ENCODE measurements at places on chromosomes 4 and X.

DNA sequence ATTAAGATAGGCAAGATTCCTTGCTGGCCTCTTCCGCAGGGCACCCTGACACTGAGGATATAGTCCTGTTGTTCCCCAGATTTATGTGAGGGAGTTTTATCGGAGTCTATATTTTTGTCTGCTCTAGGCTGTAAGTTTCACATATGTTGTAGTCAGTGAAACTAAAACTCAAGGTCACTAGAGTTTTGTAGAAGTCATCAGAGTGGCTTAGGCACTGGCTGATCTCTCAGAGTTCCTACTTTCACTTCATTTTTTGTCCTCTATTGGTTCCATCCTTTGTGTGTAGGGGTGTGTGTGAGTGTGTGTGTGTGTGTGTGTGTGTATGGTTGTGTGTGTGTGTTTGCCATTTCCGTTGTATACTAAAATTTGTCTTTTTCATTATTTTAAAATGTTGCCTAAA, 577.5 kb downstream of the IQCM start:
- DNase-seq = no peak

DNA sequence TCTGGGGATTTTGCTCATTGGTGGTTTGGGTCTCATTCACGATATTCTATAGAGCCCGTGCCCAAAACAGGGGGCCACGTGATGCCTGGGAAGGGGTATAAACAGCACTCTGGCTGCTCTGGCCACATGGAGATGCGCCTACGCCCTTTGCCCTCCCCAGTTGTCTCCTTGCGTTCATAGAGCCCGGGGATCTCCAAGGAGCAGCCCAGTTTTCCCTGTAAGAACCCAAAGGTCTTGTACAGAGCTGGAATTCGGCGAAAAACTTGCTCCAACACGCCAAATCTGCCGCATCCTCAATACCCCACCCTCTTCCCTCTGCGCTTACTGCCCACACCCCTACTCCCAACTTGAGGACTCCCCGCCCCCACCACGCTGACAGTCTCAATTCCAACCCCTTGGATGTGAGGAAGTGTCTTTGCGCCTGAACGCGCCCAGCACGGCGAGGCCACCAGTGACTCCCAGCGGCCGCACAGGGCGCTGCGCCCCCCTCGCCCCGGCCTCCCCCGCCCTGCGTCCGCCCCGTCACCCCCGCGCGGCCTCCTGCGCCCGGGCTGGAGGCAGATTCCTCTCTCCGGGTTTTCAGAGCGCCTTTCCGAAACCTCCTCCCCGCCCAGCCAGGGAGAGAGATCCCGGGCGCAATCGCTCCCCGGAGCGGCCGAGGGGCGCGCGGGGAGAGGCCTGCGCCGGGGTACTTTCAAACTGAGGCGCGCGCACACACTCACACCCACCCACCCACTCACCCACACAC, at the start of gene NHS:
Gene NHS (plus strand): TSS at position 582 of the 748 bp plus-strand sequence. CDS start 558 bp downstream, outside the sequence.
- no peak for DNase-seq

GRCh38 chr4:64581422-64581821, 172.2 kb upstream of the TECRL start:
- DNase-seq = no peak

- no peak for DNase-seq
These were observed 53.6 kb upstream of the SHOX start for GRCh38 chrX:576904-577560.

GRCh38 chr4:90174621-90175023, 47.4 kb downstream of the CCSER1 start:
- no peak for DNase-seq

DNA sequence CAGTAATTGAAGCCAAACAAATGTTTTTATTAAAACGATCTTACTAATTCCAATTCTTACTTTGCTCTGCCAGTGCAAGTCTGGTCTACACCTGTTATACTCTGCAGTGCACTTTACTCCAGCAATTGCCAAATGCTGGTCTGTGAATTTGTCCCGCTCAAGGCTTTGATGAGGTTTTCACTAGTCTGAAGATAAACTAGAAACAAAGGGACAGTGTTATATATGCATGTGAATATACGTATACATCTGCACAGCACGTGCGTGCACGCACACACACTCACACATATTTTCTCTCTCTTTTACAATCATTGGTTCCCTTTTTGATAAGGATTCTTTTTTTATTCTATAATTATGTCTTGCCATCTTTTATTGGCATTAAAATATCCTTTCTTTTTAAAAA, 88.5 kb upstream of the LCORL start:
- no peak for DNase-seq

- DNase-seq = no peak
These were observed 278.9 kb downstream of the INPP4B start for GRCh38 chr4:142567199-142567598.

DNA sequence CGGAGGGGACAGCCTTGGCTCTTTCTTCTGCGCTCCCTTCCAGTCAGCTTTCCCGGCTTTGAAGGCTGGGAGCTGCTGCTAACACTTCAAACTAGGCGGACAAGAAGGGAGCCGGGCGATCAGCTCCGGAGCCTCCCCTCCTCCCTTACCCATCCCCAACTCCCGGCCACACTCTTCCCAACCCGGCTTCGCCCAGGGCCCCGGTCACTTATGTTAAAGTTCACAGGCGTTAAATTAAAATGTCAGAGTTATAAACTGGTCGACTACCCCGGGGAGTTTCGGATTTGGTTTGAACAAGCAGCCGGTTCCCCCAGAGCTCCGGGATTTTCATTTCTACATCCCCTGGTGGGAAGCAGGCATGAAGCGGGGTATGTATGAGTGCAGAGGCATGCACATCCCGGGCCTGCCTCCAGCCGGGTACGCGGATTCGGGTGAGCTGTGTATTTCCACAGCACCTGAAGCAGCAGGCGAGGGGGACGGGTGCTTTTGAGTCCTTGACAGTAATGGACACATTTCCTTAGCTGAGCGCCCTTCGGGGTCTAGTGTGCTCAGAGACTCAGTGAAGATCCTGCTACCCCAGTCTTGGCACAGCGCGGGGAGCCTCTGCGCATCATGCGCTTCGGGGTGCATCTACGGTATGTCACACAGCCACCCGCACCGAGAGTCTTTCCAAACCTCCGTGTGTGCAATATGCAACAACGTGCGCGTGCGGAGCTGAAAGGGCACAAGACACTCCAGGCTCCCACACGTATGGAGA, 880 bp downstream of the UNC5C start:
- no peak for DNase-seq

- DNase-seq = no peak
These were observed 14.1 kb downstream of the DKC1 start for GRCh38 chrX:154776753-154777152.

GRCh38 chrX:17192106-17192505, 182.9 kb upstream of the NHS start:
- no peak for DNase-seq

GRCh38 chrX:133346026-133346425, 69.3 kb downstream of the GPC4 start:
- DNase-seq = no peak

GRCh38 chrX:31223817-31224216, 152.0 kb upstream of the FTHL17 start:
- no peak for DNase-seq

- DNase-seq = no peak
These were observed 837.4 kb downstream of the TRIML1 start for GRCh38 chr4:188976644-188977115.

- DNase-seq = no peak
These were observed 6.1 kb downstream of the ENOX2 start for GRCh38 chrX:130896802-130897501.

GRCh38 chrX:10507876-10508275, 112.5 kb downstream of the MID1 start:
- DNase-seq = no peak

- no peak for DNase-seq
These were observed 100.8 kb downstream of the BEND2 start for GRCh38 chrX:18119856-18120255.

DNA sequence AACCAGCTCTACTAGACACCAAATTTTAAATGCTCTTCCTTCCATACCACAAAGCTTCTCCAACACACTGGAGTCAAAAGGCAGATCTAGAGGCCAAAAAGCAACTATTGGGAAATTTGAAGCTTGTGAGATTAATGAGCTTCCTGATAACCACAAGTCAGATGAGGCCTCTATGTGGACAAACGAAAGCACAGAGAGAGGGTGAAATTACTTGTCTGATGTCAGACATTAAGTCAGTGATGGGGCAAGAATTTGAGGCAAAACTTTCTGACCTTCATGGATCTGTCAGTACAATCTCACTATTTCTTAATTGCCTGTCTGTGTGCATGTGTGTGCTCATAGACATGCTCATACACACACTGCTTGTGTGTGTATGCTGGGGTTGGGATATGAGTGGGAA, 103.6 kb downstream of the GUCY2F start:
- no peak for DNase-seq

- DNase-seq = no peak
These were observed 164.2 kb downstream of the APBB2 start for GRCh38 chr4:41050116-41050515.

GRCh38 chrX:65522739-65523372, 11.7 kb downstream of the LAS1L start:
- no peak for DNase-seq

- no peak for DNase-seq
These were observed 98.4 kb downstream of the ZNF827 start for GRCh38 chr4:145840162-145840768.

- DNase-seq = no peak
These were observed 4.2 kb upstream of the TMSB4X start for GRCh38 chrX:12970691-12971202.

DNA sequence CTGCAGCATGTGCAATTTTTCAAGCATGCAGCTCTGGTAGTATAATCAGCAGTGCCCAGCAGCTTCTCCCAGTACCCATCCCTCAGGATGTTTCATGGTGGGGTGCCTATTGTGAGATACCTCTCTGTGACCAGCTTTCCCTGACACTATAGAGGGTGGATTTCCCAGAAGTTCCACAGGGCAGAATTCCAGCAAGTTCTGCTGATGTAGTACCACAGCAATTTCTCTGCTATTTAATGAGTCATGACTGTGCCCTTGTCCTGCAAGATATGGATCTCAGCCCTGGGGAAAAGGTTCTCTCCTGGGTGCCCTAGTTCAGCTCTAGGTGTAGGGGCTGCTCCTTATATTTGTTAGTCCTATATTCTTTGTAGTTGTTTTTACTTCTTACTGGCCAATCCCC, 174.8 kb downstream of the ENOX2 start:
- DNase-seq = no peak

DNA sequence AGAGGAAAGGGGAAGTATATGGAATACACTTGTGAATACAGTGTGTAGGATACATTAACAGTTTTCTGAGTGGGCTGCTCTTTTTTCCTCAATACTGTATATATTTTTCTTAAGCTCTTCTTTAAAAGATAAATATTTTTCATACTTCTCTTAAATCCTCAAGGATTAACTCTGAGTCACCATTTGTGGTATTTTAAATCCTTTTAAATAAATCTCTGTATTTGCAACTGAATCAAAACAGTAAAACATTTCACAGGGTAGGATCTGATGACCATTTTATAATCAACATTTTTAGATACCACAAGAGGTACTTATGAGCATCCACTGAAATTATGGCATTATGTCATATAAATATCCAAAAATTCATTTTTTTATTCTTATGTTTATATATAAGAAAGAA, 87.6 kb downstream of the GAB1 start:
- DNase-seq = no peak

- no peak for DNase-seq
These were observed 95.3 kb downstream of the FANCB start for GRCh38 chrX:14777525-14777924.

DNA sequence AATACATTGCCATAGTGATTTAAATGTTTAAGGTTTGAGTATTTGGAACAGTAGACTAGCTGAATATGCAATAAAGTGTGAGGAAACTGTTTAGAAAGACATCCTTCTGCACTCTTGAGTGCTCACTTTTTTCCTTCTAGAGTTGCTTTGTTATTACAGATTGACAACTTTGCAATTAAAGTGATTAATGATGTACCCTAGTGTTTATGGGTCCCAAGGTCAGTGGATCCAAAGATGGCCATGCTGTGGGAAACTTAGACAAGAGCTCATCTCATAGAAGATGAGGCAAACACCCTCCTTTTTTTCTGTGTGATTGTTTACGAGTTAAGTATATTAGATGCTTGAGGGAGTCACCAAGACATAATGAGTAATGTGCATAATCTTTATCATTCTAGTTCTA, 118.8 kb downstream of the PDLIM5 start:
- no peak for DNase-seq

DNA sequence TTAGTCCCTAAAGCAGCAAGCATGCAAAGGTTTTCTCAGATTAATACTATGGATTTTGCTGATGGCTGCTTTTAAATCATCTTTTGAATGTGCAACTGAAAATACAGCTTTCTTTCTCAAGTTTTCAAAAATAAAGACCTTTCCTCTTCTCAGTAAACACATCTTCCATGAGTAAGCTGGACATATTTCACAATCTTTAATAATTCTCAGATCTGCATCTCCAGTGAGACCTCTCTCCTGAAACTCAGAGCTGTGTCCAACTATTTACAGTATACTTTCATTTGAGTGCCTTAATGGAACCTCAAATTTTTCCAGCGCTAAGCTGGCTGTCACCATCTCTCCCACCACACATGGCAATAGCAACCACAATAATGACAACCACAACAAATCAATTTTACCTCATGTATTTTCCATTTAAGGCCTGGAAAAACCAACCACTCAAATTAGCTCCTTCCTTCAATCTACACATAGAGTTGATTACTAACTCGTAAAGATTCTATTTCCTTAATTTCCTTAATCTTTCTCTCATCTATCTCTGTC, 192.4 kb upstream of the RPL34 start:
- DNase-seq = no peak

GRCh38 chr4:157043131-157043530, 32.8 kb upstream of the GLRB start:
- no peak for DNase-seq
